Activated gamma-delta T cell treated with anti-CD3 and anti-CD28 coated beads, Interleukin-2, amount 50 U/mL, for 16 hours (primary cell): ENCODE measurements at places on chromosomes 7 and 10.

DNA sequence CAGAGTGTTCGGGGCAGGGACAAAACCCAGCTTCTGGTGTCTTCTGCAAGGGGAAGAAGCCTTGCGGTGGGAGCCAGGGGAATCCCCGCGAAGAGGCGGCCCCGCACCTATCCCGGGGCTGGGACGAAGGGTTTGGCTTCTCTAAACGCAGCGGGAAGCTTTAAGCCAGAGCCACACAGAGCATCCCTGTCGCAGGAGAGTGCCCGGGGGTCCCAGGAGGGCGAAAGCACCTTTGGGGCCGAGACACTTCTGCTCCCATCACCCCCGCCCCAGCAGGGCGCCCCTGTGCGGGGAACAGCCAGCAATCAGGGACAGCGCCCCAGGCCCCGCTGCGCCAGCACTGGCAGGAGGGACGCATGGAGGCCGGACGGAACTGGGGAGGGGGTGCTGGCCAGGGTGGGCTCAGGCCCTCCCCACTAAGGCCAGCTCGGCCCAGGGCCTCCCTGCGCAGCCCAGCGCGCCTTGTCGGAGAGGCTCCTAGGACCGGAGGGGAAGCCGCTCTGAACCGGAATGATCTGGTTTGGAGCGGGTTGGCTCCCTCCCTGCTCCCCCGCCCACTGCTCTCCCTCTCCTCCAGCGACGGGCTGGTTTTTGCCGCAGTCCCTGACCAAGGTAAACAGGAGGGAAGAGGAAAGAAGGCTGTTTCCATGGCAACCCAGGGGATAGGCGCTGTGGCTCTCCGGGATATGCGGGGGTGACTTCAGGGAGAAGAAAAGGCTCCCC, 63.9 kb downstream of the TMEM209 start:
- DNase-seq: no peak

- no peak for DNase-seq
Measured at GRCh38 chr7:110309941-110310340, 781.0 kb upstream of the LRRN3 start.

GRCh38 chr7:78159545-78159944, 361.0 kb downstream of the PHTF2 start:
- DNase-seq: no peak

GRCh38 chr7:17150018-17150417, 148.4 kb upstream of the AHR start:
- no peak for DNase-seq

- no peak for DNase-seq
Measured at GRCh38 chr7:102912742-102913141, at the start of gene LRRC17. Gene LRRC17, plus strand, starts transcription at chr7:102913000. Its CDS starts 20,914 bp downstream, at chr7:102933914.

DNA sequence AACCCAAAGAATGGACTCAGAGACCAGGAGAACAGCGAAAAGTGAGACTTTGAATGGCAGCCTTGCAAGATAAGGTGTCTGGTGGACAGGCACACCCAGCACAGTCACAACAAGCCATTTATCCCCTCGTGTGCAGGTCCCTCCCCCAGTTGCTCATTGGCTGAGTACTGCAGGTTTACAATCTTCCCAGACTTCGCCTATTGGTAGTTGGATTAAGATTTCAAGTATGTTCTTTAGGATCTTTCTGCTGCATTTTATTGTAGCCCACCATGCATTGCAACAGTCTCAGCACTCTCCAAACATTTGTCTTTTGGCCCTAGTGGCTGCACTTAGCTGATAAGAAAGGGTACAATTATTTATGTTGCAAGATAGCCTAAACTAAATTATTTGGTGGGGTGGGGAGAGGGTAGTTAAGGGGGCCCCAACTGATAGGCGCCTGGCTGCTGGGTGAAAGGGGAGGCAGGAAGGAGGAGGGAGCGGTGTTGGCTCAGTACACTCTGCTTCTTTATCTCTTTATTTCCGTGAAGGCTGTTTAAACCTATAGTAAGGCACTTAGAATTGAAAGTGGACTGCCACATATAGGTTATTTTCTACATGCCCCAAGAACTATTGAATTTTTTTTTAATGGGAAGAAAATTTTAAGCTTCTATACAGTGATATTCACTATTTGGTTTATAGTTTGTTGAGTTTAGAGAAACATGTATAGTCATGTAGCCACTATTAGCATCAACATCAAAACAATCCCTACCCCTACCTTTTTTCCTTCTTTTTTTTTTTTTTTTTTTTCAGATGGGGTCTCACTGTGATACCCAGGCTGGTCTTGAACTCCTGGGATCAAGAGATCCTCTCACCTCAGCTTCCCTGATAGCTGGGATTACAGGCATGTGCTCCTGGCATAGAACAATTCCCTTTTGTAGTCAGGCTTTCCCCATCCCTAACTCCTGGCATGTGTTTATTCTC, 54.2 kb downstream of the GUSB start:
- DNase-seq: no peak

GRCh38 chr10:44313761-44314165, 71.1 kb downstream of the CXCL12 start:
- no peak for DNase-seq

- no peak for DNase-seq
Measured at GRCh38 chr10:99346247-99346646, 17.1 kb downstream of the CNNM1 start.
